Omental fat pad (tissue), 4 donors: ENCODE measurements at places on chromosomes 11 and 22. TPM values are rescaled to one million over a fixed set of nuclear protein-coding genes. Genes with fewer than 3 reads are reported as not detected.

DNA sequence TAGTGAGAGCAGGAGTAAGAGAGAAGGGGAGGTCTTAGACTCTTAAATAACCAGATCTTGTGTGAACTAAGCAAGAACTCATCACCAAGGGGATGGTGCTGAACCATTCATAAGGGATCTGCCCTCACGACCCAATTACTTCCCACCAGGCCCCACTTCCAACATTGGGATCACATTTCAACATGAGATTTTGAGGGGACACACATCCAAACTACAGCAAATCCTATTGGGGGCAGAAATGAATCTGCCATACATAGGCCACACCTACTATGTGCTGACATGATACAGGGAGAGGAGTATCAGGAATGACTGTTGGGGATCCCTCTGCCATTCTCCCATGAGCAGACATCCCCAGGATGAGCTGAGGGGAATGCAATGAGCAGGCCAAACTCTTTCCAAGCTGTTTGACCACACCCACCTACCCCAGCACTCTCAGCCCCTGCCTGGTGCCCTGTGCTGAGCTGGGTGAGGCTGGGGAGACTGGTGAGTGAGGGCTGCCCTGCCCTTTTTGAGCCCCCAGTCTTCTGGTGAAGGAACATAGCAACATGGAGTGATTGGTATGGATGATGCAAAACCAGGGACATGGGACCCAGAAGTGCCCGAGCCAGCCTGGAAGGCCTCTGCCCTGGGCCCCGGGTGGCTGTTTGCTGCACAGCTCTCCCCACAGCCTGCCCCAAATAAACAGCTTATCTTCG is 1.2 kb upstream of the GTSE1 start:
- no peak for DNase-seq

DNA sequence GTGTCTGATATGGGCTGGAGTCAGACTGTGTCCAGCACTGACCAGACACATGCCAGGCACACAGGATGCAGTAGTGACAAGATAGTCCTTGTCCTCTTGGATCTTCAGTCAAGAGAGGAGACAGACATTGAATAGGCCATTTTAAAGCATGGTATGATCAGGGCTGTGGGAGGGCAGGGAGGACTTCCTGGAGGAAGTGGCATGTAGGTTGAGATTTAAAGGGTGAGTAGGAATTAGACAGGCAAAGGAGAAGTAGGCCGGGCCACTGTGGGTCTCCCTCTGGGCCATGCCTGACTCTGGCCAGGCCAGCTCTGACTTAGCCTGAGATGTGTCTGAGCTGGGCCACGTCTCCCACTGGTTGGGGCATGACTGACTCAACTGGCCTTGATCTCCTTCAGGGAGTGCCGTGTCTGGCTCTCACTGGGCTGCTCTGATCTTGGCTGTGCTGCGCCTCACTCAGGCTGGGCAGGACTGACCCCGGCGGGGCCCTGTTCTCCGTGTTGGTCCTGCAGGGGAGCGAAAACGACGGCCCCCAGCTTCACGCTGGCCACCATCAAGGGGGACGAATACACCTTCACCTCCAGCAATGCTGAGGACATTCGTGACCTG is 71.2 kb downstream of the MYO7A start:
- DNase-seq: no peak

DNA sequence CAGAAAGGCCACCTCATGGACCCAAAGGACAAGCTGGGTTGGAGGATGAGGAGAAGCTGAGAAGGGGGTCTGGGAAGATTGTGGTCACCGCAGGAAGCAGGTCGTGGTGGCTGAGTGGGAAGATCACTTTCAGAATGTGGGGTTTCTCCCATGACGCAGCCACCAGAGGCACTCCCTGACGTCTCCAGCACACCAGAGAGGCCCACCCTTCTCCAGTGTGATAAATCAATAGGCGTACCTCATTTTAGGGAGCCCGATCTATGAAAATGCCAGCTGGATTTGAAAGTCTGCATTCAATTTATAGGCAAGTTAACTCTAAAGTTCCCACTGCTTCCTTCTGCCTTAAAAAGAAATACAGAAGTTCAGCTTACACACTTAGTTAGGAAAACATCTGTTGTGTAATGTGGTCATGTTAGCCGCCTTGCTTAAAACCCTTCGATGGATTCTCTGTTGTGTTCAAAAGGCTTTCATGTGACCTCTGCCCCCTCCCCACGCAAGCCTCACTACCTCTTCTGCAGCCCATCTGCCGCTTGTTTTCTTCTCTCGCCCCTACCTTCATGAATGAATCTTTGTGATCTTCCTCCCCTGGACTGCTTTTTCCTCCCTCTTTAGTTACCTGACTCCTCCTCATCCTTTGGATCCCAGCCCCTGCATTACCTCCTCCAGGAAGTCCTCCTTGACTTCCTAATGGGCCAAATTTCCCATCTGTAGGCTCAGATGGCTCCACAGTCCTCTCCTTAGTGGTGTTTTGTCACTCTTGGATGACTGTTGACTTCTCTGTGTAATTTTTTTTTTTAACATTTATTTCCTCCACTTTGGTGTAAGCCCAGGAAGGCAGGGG is 10.7 kb downstream of the TSPAN18 start:
- no peak for DNase-seq

DNA sequence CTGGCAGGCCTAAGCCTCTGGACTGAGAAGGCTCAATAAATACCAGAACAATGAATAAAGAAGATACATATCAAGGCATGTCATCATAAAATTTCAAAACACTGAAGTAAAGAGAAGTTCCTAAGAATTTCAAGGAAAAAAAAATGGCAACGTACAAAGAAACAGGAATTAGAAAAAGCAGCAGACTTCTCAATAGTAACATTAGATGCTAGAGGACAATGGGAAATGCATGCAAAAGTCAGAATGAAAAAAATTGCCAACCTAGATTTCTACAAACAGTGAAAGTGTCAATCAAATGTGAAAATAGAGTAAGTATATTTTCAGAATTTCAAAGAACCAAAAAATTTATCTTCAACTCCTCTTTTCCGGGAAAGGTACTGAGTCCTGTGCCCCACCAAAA is 125.0 kb downstream of the KCNC1 start:
- DNase-seq: no peak

DNA sequence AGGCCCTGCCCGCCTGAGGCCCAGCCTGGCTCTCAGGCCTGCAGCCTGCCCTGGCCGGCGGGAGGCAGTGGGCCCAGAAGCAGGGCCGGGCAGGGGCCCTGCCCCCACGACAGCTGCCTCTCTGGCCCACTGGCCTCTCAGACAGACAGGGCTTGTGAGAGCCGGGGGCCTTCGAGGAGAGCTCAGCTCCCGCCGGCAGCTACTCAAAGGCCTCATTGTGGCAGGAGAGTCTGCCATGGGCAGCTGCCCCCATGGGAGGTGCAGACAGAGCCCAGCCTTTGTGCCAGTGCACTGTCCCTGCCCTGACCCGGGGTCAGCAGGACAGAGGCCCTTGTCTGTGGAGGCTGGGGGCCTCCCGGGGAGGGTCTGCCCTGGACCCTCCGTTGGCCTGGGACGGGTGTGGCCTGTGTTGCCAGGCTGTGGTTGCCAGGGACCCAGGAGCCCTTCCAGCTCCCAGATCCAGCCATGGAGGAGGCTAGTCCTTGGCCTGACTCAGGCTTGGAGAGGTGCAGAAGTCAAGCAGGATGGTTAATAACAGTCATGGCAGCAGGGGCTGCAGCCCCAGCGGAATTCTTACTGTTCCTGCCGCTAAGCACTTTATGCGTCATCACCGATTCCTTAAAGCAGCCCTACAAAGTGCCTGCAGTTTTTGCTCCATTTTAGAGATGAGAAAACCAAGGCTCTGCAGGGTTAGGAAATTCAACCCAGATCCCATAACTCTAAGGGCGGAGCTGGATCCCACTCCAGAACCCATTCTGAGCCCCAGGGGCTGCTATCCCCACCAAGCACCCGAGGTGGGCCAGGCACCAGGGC is 12.5 kb downstream of the FLRT1 start:
- DNase-seq: no peak

DNA sequence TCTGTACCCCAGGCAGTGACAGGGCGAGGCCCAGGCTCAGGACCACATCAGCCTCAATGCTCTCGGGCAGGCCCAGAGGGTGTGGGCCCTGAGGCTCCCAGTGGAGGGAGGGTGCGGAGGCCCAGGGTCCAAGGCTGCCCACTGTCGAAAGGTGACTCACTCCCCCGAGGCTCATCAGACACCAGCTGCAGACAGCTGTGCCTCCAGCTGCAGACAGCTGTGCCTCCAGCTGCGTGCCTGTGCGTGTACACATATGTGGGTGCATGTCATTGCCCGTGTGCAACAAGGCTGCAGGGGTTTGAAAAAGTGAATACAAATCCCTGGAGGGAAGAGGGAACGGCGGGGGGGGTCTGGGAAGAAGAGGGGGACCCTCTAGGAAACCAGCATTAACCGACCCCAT is 134.3 kb downstream of the BRD1 start:
- no peak for DNase-seq

DNA sequence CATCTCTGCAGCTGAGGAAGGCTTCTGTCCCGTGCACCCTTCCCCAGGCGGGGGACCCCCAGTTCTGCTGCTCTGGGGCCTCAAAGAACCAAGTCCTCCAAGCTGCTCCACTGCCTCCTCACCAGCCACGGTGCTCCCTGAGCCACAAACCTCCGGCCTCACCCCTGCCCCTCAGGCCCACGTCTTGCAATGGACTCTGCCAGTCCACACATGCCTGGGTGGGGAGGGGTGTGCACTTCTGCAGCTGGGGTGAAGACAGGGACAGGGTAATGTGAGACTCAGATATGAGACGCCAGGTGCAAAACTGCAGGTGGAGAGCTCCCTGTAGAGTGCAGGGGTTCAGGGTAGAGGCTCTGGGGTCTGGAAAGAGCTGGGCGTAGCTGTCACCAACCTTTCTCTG is 3.2 kb upstream of the PTDSS2 start:
- DNase-seq: no peak

DNA sequence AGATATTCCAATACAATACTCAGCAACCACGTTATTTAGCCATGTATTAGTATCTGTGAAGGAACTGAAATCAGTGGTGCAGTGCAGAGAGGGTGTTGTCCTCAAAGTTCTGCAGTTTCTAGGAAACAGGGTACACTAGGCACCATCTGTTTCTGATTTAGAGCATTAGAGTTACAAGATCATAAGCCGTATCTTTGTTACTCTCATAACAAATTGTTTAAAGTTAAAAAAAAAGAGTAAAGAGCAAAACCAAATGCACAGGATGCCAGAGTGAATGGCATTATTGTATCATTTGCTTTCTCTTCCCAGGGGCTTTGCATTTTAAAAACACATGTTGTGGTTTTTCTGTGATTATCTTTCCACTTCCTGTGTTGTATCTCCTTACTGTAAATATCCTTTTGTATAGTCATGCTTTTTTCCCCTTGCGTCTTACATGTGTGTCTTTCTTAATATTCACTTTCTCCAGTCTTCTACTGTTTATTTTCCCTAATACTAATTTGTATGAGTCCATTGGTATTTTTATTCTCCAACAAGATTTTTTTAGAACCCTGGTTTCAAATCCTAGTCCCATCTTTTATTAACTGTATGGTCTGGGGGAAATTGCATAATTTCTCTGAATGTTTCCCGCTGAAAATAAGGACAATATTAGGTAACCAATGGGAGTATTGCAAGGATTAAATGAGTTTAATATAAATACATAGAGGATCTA is 15.2 kb upstream of the NUP160 start:
- no peak for DNase-seq

GRCh38 chr11:32466279-32466915 is 31.1 kb upstream of the WT1 start:
- DNase-seq: no peak

GRCh38 chr11:3781423-3781822 is 15.9 kb downstream of the NUP98 start:
- no peak for DNase-seq

DNA sequence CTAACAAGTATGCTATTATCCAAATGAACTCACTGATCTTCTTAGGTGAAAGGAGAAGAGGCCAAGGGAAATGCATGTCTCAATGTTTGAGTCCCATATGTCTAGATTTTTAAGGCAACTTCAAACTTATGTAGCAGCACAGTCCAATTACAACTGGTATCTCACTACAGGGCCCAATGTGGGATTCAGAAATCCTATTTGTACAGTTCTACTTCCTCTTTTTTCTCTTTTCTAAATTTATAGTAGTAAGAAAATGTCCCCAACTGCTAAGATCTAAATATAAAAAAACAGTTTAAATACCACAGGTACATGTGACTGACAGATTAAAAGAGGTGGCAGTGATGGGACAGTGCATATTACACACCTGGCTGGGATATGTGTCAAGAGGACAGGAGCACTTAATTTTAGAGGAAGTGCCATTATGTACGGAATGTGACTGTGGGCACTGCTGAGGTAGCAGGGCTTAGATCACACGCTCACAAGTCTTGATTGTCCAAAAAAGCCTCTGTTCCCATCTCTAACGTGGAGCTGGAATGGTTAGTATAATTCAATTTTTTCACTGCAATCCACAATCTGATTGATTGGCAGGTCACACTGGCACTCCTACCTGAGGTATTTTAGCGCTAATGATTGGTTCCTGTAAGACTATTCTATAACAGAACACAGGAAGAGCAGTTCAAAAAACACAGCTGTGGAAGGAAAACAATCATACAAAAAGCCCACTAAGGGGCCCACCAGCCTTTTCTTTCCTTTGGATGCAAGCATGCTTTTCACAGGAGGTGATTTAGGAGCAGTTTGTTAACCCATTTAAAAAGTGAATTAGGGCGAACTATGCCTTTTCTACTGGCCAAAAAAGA is 34.6 kb downstream of the APOL5 start:
- no peak for DNase-seq

Gene OR5B17
- total RNA-seq: not detected

Gene GNAZ
- 8.6 TPM for total RNA-seq

Gene POU2AF3
- total RNA-seq: 0.84 TPM

Gene EFCAB6
- 3.2 TPM for total RNA-seq

Gene FIBP
- 48.8 TPM for total RNA-seq

Gene OR5B3
- total RNA-seq: not detected
